ENCODE measurements at places on chromosomes 2 and 18. TPM values are rescaled to one million over a fixed set of nuclear protein-coding genes. Genes with fewer than 3 reads are reported as not detected.

DNAJC5G gene
- total RNA-seq: not detected

TRPM8 gene
- 0.20 TPM for total RNA-seq

LDLRAD4 gene
- total RNA-seq: 2.8 TPM

PHOSPHO2 gene
- total RNA-seq: 2.9 TPM

PDK1 gene
- 3.6 TPM for total RNA-seq

GATA6 gene
- total RNA-seq: 1.8 TPM

CHPF gene
- 31.7 TPM for total RNA-seq

UCN gene
- total RNA-seq: 1.2 TPM

MOB4 gene
- 21.0 TPM for total RNA-seq

PCARE gene
- not detected for total RNA-seq

HK2 gene
- 0.79 TPM for total RNA-seq

RAX gene
- not detected for total RNA-seq

SH3RF3 gene
- 0.68 TPM for total RNA-seq

TMEM150A gene
- total RNA-seq: 17.2 TPM

GAREM2 gene
- 7.4 TPM for total RNA-seq

LMAN2L gene
- total RNA-seq: 21.2 TPM

TNS1 gene
- total RNA-seq: 17.4 TPM

STARD6 gene
- total RNA-seq: not detected

EML6 gene
- 1.5 TPM for total RNA-seq

OR6B2 gene
- total RNA-seq: not detected

SEPTIN2 gene
- total RNA-seq: 248 TPM

NDC80 gene
- total RNA-seq: 10.9 TPM

DSC1 gene
- not detected for total RNA-seq

FIGN gene
- 2.1 TPM for total RNA-seq

Measured in A549 treated with AZD2906 at 1 μM for 4 hours (cell line).